Cardiac muscle cell (in vitro differentiated cells and primary cell): ENCODE measurements at places on chromosomes 12 and 14.

GRCh38 chr14:69868363-69868963 lies 10.8 kb upstream of the SMOC1 start:
- DNase-seq, result no peak

DNA sequence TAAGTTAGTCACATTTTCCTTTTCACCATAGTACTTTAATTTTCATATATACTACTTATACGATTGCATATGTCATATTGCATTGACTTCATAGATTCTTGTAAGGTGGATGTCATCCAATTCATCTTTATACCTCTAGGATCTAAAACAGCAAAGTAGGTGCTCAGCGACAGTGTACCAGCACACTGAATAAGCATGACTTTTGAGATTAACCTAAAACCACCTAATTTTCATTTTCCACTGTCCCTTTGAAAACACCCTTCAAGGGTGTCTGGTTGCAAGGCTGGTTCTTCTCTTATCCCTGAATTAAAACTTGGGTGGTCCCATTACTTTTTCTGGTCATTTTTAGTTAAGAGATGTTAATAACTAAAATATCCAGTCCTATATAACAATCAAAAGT lies 4.4 kb downstream of the GPR19 start:
- DNase-seq, result no peak

DNA sequence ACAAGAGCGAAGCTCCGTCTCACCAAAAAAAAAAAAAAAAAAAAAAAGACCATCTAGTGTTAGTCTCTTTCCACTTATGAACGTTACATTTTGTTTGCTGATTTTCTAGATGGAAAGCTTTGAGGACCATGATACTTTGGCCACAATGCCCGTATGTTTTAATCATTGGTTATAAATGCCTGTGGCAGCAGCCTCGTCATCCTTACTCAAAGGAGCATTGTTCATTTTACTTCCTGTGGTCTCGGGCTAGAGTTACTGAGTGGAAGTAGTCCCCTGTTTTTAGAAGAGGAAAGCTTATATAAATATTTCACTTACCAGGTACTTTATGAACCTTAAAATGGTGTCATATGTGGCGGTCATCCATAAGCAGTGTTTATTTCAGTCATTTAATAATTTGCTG lies 359.9 kb downstream of the AEBP2 start:
- no peak for DNase-seq

- no peak for DNase-seq
Observed at GRCh38 chr12:90074086-90074485, 365.4 kb upstream of the ATP2B1 start.

- DNase-seq, result peak; percentile 63
Observed at GRCh38 chr12:62720661-62721330, 214.2 kb downstream of the PPM1H start.

DNA sequence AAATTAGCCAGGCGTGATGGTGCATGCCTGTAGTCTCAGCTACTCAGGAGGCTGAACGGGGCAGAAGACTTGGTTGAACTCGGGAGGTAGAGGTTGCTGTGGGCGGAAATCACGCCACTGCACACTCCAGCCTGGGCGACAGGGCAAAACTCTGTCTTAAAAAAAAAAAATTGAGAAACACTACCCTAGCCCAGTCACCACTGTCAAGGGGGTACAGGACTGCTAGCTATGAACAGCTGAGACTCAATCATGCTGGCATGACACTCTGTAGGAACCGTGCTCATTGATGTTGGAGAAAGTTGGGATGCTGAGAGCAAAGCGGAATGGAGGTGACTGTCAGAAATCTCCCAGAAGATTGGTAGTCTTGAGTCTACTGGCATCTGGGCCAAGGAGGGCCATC lies 58.2 kb upstream of the STON2 start:
- DNase-seq, result no peak

DNA sequence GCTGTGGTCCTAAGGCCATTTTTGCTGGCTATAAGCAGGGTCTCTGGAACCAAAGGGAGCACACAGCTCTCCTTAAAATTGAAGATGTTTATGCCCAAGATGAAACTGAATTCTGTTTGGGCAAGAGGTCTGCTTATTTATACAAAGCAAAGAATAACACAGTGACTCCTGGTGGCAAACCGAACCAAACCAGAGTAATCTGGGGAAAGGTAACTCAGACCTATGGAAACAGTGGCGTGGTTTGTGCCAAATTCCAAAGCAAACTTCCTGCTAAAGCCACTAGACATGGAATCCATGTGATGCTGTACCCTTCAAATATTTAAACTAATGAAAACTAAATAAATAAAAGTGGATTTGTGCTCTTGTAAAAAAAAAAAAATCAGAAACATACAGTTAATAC lies 29.6 kb upstream of the BICDL1 start:
- no peak for DNase-seq

GRCh38 chr12:132490422-132491137 lies 629 bp downstream of the FBRSL1 start:
- DNase-seq, result peak; percentile 58

DNA sequence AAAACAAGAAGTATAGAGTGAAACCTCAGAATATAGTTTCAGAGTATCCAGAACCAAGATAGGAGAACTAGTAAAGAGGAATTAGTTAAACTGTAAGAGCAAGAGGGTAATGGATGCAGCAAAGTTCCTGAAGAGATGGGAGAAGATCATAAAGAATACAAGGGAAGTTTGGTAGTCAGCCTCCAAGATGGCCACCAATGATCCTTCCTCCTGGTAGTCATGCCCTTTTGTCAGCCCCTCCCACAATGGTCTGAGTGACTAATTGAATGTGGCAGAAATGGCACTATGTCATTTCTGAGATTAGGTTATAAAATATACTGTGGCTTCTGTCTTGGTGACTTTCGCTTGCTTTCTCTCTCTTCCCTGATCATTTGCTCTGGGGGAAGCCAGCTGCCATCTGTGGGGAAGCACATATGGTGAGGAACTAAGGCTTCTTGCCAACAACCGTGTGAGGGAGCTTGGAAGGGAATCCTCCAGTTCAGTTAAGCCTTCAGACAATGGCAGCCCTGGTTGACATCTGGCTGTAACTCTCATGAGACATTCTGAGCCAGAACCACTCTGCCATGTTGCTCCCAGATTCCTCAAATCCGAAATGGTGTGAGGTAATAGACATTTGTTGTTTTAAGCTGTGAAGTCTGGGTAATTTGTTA lies 55.3 kb upstream of the AMN1 start:
- no peak for DNase-seq

DNA sequence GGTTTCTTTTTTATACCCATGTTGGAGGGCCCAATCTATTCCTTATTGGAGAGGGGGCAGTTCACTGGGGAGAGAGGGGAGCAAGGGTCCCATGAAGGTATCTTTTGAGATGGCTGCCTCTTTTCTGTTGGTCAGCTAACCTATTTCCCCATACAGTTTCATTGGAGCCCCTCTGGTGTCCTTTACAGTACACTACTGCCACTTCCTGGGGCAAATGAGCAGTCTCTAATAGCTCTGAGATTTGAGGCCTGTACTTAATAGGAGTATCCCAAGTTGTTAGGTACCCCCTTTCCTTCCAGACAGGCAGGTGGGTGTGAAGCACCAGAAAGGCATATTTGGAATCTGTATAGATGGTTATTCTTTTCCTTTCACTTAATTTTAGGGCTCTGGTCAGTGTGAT lies 41.3 kb upstream of the RNU6-8 start:
- peak; percentile 28 for DNase-seq

- DNase-seq, result no peak
Observed at GRCh38 chr12:77489331-77489970, 341.2 kb upstream of the NAV3 start.

DNA sequence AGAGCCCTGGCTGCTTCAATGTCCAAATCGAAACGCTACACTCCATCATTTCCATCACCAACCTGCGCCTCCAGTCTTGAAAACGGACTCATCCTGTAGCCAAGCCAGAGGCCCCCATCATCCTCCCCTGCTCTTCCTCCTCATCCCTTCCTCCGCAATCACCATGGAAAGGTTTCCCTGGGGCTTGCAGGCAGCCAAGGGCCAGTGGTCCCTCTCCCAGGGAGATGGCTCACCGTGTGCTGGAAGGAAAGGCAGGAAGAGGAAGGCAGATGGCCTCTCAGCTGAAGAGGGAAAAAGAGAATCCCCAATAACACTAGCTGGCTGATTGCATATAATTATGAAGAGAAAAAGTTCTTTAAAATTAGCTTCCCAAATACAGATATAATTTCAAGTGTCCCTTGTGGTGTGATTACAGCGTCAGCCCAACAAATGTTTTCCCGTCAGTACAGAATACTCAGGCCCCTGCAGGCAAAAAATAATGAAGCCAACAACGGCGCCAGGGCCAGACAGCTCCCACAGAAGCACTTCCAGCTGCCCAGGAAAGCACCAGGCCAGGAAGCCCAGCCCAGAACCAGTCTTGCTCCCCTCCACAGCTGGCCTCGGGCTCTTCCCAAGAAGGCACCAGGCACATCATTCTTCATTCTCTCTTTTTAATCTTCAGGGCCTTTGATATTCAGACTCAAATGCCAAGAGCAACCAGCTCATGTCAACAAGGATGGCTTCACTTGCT lies 24.7 kb downstream of the ITPK1 start:
- DNase-seq, result peak; percentile 31

DNA sequence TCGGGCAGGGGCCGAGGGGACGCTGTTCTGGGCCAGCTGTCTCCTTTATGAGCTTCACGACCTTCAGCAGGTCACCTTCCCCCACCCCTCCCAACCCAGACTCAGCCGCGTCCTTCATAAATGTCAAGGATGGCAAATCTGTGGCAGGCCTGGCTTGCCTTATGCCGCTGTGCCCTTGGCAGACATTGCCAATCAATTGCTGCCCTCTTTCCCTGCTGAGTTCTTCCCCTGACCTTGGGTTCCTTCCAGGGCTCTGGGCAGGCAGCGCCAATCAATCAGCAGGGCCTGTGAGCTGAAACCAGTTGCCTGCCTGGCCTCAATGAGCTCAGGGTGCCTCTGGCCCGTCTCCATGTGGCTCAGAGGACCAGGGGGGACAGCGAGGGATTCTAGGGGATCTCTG lies 7.7 kb downstream of the FAM222A start:
- no peak for DNase-seq

DNA sequence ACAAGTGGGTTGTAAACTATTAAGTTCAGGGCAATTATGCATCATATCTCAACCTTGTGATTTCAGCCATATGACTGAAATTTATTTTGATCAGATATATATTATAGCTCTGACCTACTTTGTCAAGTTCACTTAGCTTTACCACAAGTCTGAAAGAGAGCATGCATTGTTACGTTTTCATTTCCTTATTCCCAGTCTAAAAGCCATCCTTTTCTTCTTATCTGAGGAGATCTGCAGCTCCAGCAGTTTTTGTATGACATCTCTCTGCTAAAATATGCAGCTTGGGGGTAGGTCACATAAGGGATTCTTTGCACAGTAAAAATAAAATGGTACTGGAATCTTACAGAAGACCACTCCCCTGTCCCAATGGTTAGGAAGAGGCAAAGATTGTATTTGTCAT lies 1682.8 kb upstream of the FLRT2 start:
- DNase-seq, result no peak

GRCh38 chr14:72010474-72010873 lies 78.2 kb downstream of the RGS6 start:
- DNase-seq, result no peak

- DNase-seq, result no peak
Observed at GRCh38 chr12:2689393-2689792, 105.4 kb upstream of the FKBP4 start.

GRCh38 chr14:93017898-93018297 lies 94.9 kb downstream of the CHGA start:
- no peak for DNase-seq

DNA sequence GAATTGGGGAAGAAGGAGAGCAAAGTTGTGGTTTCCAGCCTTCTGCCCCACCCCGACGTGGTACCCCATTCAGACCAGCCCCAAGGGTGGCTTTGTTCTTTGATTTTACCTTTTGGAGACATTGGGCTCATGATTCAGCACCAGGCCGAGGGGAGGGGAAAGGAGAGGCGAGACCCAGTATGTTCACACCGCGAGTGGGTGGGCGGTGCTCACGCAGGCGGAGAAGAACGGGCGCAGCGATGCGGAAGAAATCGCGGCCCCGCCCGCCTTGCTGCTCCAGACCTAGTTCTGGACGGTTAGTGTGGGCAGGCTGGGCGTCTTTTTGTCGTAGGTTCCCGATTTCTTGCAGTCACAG lies 963 bp downstream of the ATL1 start:
- DNase-seq, result peak; percentile 70

GRCh38 chr12:75602106-75602505 lies 90.7 kb upstream of the KRR1 start:
- DNase-seq, result no peak

DNA sequence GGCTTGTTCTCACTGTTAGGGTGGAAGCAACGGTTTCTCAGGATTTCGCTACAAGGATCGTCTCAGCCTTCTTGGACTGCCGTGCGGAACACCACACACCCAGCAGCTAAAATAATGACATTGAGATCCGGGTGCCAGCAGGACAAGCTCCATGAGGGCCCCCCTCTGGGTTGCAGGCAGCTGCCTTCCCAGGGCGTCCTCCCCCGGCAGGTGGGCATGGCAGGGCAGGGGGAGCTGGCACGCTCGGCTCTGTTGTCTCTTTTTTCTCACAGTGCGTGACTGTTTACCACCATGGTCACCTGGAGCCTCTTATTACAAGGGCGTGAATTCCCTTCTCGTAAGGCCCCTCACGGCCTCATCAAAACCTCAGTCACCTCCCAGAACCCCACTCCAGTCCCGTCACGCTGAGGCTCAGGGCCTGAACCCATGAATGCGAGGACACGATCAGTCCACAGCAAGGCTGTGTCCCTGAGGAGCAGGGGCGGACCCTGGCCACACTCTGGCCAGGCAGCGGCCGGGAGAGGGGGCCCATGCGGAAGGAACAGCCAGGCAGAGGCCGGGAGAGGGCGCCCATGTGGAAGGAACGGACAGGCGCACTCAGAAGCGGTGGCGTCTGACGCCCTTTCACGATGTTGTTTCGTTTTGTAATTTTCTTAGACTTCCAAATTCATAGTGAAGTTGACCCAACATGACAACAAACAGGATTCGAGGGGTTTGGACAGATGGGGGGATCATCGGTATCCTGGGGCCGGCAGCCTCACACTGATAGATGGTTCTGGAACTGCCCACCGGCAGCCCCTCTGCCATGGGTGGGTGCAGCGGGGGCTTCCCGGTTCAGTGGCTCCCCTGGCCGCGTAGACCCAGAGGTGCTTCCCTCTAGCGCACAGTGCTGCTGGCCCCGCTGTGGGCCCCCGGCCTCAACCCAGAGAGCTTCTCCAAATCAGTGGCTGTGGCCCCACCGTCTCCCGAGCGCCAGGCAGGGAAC lies 10.0 kb downstream of the LRCOL1 start:
- DNase-seq, result peak; percentile 79
